HEK293T (cell line): ENCODE measurements at places on chromosomes 7 and 10.

DNA sequence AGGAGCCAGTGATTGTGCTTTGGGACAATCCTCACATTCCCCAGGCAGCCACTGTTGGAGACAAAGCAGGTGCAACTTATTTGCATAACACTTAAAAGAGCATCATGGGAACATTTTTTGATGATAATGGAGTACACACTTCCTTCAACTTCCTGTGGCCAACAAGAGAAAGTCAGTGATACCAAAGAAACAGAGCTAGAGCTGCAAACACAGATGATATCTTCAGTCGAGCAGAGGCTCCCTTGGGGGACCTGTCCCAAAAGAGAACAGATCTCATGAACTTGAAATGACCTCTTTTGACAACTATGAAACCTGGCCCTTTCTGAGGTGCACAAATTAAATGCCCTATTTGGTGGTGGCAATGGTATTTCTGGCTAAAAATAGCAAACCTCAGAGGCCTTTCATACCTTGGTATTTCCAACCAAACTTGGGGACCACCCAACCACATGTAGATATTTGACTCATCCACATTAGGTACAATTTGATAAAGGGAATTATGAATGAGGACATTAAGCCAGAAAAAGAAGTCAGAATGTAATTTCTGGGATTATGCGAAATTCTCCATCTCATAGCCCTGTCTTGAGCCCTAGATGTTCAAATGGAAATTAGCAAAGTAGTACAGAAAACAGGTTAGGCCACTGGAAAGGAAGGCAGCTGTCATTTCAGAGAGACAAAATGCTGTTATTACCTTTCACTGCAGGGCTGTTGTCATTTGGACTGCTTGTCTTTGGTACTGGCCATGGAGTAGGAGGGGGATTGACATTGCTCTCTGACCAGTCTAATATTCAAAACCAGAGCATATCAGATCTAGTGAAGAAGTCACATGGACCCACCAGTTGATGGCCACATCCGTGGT lies 146.2 kb downstream of the ICA1 start:
- DNase-seq, result no peak

GRCh38 chr10:1214882-1215540 lies 158.8 kb downstream of the WDR37 start:
- DNase-seq, result no peak

GRCh38 chr10:5446390-5446926 lies 34.1 kb downstream of the NET1 start:
- peak; percentile 90 for DNase-seq

DNA sequence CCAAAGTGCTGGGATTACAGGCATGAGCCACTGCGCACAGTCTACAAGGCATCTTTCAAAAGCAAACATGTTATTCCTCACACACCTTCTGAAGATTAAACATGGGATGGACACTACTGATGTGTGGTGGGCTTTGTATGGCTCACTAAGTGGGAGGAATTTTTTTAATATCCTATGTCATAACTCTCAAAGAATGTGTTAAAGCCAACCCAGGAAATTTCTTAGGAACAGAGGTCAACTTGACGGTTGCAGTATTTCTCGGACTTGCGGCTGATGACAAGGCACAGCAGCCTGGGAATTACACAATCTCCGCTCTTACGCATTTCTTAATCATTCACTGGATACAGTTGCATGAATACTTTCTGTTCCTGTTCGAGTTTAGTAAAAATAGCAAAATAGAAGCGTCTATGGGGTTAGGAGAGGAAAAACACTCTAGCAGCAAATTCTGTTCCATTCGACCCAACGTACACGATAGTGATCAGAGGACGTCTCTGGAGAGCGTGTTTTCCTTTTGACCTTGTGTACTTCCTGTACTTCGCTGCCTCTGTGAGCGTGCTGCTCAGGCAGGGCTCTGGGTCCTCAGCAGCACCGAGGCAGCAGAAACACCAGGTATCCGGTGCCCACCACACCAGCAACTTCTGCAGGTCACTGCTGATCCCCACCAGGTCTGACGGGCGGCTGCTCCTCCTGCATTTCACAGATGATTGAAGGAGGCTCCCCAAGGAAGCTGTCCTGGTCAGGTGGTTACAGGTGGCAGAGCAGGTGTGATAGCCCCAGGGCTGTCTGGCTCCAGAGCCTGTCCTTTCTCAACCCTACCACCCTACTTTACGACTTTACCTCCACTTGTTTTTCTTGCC lies 26.4 kb upstream of the SRGN start:
- no peak for DNase-seq

DNA sequence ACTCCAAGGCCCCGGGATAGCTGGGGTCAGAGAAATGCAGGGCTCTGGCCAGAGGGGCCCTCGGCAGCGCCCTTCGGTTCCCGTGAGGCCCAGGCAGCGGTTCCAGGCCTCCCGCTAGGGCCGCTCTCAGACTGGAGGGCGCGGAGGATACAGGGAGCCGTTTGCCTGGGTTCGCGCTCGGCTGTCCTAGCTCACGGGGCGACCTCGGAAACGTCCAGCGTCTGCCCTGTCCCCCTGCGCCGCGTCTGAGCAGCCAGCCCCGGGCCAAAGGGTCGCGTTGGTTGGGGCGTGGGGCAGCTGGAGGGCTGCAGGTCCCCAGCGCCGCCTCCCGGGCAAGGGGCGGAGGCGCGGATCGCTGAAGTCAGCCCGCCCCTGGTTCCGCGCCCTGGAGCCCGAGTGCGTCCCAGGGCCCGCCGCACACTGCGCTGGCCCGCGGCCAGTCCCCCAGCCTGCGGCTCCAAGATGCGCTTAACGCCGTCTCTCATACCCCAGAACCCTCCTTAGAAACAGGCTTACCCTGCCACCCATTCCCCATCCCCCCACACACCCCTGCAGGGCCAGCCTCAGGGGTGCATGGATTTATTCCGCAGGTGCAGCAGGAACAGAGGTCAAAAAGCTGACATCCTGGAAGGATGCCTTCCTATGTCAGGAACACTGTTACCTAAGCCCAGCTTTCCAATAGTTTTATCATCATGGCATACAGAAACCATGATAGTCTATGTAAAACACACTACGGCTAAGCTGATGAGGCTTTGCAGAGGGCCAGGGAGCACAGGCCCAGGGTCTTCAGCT lies 22.1 kb upstream of the OPN4 start:
- DNase-seq, result no peak

GRCh38 chr7:79084423-79084822 lies 369.0 kb downstream of the MAGI2 start:
- DNase-seq, result no peak
